Naive thymus-derived CD4-positive, alpha-beta T cell (primary cell): ENCODE measurements at places on chromosomes 16 and 17. TPM values are rescaled to one million over a fixed set of nuclear protein-coding genes. Genes with fewer than 3 reads are reported as not detected.
A peak's percentile ranks its signal among the peaks of the same experiment; 100 is the strongest.

SYCE1L gene
- 1.3 TPM for polyA plus RNA-seq

GRCh38 chr17:57259817-57260216 is 3.5 kb downstream of the MSI2 start:
- no peak for DNase-seq

DNA sequence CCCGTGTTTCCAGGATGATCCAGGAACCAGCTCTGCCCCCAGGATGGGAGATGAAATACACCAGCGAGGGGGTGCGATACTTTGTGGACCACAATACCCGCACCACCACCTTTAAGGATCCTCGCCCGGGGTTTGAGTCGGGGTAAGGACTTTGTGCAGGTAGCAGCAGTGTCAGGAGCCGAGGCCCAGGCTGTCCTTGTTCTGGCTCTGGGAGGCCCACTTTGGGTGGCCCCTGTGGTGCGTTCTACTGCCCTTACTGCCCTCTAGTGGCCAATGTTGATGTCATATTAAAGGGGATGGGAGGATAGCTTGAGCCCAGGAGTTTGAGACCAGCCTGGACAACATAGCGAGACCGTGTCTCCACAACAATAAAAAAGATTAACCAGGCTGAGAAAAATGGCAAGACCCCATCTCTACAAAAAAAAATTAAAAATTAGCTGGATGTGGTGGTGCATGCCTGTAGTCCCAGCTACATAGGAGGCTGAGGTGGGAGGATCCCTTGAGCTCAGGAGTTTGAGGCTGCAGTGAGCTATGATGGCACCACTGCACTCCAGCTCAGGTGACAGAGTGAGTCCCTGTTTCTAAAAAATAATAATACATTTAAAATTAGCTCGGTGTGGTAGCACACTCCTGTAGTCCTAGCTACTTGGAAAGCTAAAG is 20.9 kb upstream of the CLEC18A start:
- DNase-seq: peak; percentile 55

GRCh38 chr16:66512272-66513110 is 37.4 kb downstream of the TK2 start:
- no peak for DNase-seq

GRCh38 chr17:44628243-44629188 is 27.8 kb upstream of the MEIOC start:
- DNase-seq: no peak

NEUROD2 gene
- not detected for polyA plus RNA-seq

DNA sequence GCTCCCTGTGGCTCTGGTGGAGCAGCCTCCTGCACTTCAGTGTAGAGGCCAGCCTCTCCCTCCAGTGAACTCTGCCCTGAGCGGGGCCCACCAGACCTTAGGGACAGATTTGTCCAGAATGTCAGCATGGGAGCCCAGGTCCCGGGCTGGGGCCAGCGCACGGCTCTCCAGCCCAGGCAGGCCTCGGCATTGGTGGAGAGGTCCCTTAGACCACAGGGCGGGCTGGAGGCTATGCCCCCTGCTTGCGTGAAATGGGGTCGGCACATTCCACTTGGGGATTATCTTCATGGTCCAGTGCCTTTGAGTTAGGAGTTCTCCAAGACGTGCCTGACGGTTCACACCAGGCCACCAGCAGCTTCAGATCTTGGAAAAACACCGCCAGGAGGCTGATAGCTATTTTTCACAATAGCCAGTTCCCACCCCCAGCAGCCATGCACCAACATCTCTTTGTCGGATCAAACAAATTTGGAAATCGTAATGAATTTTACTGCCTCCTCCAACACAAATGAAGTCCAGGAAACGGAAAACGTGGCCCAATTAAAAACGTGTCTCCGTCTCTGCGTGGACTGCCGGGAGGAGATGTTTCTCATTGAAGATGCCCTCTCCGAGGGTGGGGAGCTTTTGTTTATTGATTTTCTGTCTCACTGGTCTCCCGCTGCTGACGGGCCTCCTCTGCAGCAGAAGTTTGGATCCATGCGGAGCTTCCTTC is 110.0 kb upstream of the CIBAR2 start:
- DNase-seq: no peak

MT1F gene
- 42.4 TPM for polyA plus RNA-seq

CES3 gene
- not detected for polyA plus RNA-seq

DNA sequence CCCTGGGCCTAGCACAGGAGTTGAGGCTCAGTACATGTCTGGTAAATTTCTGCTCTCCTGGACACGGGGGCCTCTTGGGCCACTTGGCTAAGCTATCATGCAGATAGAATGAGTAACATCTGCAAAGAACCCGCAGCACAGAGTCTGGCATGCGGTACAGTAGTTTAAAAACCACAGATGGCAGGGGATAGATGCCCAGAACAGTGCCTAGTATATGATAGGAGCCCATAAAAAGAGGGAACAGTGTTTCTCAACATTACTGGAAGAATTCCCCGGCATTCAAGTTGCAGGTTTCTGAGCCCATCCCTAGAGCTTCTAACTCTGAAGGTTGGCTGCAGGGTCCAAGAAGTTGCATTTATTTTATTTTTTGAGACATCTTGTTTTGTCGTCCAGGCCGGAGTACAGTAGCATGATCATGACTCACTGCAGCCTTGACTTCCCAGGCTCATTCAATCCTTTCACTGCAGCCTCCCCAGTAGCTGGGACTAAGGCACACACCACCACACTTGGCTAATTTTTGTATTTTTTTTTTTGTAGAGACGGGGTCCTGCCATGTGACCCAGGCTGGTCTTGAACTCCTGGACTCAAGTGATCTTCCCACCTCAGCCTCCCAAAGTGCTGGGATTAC is 5.8 kb downstream of the CDIPT start:
- no peak for DNase-seq

HS3ST4 gene
- polyA plus RNA-seq: not detected

AMFR gene
- 37.2 TPM for polyA plus RNA-seq

- no peak for DNase-seq
These were observed 686.8 kb upstream of the KIF2B start for GRCh38 chr17:53135969-53136368.

DNA sequence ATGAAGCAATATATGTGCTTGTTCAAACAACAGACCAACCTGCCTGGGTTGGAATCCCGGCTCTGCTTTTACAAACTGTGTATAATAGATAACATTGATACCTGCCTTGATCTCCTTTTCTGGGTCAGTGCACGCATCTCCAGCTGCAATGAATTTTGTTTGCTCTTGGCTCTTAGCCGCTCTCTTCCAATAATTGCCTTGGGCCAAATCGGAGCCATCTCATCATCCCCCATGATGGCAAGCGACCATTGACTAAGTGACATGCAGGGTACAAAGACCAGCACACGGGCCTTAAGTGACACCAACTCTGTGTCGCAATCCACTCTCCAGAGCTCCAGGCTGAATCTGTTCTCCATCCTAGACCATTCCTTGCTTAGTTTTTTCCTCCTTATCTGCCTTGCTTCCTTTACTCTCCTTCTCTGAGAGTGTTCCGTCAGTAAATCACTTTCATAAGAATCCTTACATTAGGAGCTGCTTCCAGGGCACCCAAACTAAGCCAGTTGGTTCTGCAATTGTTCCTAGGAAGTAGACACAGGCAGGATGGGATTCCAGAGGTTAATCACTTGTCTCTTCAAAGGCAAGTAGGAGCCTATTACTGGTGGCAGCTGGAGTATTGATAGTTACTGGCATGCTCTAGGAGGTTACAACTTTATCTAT is 134.2 kb downstream of the ABCA8 start:
- DNase-seq: no peak

GRCh38 chr16:88882358-88883030 is 16.0 kb upstream of the PABPN1L start:
- DNase-seq: no peak

- no peak for DNase-seq
These were observed at the start of gene G6PC1 for GRCh38 chr17:42900460-42901331. TSS of gene G6PC1 (plus strand) at chr17:42900799. CDS start at chr17:42900877, 78 bp downstream.

TBC1D3H gene
- not detected for polyA plus RNA-seq

DNA sequence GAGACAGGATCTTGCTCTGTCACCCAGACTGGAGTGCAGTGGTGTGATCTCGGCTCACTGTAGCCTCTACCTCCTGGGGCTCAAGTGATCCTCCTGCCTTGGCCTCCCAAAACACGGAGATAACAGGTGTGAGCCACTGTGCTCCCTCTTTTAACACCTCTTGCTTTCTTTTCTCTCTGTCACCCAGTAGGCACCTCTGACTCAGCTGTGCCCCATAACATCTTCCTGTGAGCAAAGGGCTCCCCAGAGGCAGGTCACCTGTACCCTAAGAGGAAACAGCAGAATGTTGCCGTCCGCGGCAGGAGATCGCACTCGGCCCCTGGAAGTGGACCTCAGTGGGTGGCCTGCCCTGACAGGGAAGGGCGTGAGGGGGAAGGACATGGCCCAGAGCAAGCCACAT is 918 bp upstream of the NLRC3 start:
- DNase-seq: peak; percentile 12

TMEM97 gene
- polyA plus RNA-seq: 10.9 TPM

DNA sequence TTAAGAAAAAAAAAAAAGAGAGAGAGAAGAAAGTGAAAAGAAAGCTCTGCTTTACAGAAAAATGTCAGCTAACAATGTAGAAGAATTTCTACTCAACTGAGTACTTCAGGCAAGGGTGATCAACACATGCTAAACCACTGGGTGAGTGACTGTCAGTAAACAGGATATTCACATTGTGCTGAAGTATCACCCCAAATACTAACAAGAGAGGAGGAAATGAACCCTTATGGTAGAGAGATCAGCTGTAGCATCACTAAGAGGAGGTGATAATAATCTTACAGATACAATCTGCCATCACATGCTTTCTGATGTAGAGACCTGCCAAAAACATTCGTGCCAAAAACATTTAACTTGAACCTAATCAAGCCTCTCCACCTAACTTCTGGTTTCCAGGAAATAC is 30.7 kb upstream of the ICAM2 start:
- no peak for DNase-seq

DNA sequence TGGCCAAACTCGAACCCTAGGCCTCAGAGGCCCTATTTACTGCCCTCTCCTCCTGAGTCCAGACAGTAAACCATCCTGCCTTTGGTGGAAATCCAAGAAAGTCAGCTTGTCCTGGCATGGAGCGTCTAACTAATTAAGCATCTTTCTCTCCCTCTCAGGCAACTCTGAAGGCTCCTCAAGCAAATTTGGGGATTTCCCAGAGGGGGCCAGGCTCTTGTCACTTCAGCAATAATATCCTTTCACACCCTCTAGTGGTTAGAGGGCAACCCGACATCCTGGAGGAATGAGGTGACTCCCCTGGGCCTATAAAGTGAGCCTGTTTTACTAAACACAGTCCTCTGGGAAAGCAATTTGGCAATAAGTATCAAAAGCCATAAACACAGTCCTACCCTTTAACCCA is 60.4 kb downstream of the NOG start:
- DNase-seq: peak; percentile 85
